ENCODE measurements at places on chromosomes 12 and 14.

DNA sequence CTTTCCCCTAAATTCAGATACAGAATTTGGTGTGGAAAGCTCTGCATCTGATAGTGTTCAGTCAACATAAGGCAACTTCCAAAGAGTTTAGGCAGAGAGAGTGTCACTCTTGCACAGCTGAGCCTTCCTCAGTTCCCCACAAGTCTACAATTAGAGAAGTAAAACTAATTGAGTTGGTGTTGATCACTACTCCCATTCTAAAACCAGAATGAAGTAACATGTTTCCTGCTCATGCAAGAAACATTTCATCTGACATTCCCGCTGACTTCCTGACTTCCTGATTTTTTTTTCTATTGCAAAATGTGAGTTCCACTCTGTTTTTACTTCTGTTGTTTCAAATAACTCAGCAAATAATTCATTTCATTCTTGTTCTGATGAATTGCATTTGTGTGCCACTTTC lies 271.0 kb downstream of the ALG10B start:
- DNase-seq, result no peak

DNA sequence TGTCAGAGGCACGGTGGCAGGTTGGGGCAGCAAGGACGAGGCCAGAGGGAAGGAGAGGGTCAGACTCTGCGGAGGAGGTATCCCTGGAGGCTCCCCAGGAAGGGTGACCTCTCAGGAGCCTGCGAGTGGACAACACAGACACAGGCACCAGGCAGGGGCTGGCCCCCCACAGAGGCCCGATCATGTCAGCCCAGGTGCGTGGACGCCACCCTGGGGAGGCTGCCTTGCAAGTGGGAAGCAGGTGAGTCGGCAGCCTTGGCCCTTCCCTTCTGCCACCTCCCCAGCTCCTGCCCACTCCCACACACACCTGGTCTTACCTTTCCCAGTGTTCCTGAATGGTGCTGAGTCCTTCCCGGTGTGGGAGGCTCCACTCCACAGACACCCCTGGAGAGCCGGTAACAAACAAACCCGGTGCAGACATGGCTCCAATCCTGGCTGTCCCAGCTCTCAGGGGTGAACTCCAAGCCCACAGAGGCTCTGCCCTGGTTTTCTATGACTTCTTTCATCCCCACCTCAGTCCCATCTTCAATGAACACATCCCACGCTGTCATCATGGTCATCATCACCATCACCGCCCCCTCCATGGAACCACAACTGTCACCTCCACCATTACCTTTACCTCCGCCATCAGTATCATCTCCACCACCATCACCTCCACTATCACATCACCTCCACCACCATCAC lies 5.2 kb downstream of the ZBTB42 start:
- no peak for DNase-seq

DNA sequence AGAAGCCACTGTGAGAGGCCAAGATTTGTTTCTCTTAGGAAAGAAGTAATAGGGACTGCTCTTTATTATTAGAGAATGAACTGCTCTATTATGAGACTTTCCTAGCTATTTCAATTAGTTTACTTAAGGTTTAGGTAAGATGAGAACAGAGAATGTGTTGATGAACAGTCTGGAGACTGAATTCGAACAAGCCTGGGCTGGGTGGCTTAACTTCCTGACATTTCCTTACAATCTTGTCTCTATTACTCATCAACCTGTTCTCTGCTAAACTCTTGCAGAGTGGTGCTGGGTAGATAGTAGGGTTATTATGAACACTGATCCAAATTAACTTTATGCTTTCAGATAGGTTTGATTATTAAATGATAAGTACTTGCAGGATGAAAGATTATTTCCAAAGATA lies 31.2 kb downstream of the SLC15A5 start:
- DNase-seq, result no peak

- no peak for DNase-seq
Observed at GRCh38 chr12:102300824-102301461, 103.3 kb upstream of the PMCH start.

DNA sequence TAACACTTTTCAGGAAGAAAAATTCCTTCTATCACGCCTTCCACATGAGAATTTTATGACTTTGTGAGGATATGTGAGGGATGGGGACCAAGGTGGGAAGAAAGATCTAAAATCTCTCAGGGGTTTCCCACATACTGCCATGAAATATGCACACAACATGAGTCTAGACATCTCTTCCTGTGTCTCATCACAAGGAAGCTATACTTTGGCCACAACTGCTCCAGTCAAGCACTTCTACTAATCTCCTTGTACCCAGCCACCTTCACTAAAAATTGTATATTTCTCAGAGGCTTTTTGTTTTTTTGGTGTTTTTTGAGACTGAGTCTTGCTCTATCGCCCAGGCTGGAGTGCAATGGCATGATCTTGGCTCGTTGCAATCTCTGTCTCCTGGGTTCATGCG lies 3.2 kb downstream of the OSBPL8 start:
- DNase-seq, result no peak
